ENCODE measurements at places on chromosomes 6 and 20.

DNA sequence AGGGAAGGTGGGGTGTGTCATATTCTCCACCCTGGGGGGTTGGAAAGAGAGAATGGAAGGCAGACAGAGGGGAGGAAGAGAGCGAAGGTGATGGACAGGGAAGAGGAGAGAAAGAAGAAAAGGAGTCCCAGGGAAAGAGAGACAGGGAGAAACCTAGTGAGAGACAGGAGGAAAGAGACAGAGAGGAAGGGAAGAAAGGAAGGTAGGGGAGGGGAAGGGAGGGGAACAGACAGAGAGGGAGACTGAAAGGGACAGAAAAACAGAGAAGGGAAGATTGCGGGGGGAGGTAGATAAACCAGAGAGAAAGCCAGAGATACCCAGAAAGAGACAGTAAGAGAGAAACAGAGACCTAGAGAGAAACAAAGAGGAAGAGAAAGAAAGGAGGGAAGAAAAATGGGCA is 88.4 kb downstream of the CDH22 start:
- no peak for DNase-seq

GRCh38 chr20:47464380-47465101 is 37.1 kb upstream of the NCOA3 start:
- DNase-seq, result no peak

- DNase-seq, result no peak
These were observed 501.8 kb downstream of the HACE1 start for GRCh38 chr6:104357928-104358327.

DNA sequence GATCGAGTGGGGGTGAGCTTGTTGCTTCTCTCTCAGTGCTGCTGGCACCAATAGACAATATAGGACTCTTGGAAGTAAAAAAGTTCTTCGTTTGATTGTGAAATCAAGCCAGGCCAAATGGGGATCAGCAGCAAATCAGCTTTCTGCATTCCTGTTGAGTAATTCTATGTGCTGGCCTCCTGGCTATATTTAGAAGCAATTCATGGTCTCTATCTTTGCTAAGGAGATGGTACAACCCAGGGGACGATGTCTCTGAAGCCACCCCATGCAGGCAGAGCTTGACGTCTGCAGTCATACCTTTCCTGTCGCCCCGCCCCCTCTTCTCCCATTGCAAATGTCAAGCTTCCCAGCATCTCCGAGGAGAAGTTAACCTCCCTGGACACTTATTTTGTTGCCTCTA is 199.1 kb downstream of the SCP2D1 start:
- DNase-seq, result no peak

- DNase-seq, result no peak
These were observed at the start of gene TMEM239 for GRCh38 chr20:2816030-2816582. TSS of gene TMEM239 (plus strand) at chr20:2816364. CDS start at chr20:2816555, 191 bp downstream.

- no peak for DNase-seq
These were observed 690.7 kb downstream of the DOK5 start for GRCh38 chr20:55166063-55166462.

DNA sequence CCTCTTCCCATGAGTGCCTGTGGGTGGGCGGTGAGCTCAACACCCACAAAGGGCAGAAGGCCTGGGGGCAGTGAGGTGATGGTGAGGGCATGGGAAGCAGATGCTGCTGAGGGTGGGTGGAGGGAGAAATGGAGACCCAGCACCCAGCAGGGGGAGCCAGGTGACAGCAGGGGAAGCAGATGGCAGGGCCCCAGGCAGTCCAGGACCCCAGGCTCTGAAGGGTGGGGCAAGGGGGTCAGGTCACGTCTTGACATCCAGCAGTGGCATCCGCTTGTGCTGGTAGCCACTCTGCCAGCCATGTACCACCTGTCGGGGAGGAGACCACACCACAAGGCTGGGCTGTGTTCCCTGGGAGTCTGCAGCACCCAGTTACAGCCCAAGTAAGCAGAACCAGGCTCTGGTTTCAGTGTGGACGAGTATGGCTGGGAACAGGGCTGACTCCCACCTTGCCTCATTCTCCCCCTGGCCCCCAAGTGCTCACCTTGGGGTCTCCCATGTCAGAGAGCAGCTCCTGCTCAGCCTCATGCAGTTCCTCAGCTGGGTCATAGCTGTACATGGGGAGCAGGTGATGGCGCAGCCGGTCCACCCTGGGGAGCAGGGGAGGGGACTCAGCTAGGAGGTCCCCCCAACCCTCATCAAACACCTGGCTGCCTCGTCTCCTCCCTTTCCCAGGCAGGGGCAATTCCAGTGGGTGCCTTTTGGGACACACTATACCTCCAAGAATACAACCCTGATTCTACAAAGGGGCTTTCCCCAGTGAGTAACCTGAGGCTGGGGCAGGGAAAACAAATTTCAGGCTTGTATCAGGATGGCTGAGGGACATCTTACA is 2.0 kb downstream of the SMIM29 start:
- DNase-seq, result no peak

- DNase-seq, result no peak
These were observed 1.3 kb downstream of the DIDO1 start for GRCh38 chr20:62925076-62925419.

DNA sequence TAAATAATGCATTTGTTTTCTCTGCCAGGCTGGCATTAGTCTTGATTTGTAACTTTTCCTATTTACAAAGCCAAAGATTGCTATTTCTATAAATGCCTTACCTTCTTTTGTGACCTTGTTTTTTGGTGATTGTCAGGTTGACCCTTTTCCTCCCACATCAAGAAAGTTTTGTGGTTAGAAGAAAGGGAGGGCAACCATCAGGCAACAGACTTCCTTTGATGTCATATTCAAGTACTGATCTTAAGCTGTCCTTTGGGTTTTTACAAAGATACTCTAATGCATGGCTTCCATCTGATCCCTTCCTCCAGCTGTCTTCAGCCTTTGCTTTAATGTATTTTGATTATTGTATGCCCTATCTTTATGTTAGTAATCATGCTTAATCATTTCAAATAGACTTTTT is 23.9 kb downstream of the RNF217 start:
- DNase-seq, result no peak

- no peak for DNase-seq
These were observed 29.9 kb downstream of the HS3ST5 start for GRCh38 chr6:114312931-114313330.

- DNase-seq, result no peak
These were observed 258.8 kb downstream of the GMPR start for GRCh38 chr6:16496991-16497801.

- DNase-seq, result no peak
These were observed 252.8 kb upstream of the MMS22L start for GRCh38 chr6:97535800-97536199.

DNA sequence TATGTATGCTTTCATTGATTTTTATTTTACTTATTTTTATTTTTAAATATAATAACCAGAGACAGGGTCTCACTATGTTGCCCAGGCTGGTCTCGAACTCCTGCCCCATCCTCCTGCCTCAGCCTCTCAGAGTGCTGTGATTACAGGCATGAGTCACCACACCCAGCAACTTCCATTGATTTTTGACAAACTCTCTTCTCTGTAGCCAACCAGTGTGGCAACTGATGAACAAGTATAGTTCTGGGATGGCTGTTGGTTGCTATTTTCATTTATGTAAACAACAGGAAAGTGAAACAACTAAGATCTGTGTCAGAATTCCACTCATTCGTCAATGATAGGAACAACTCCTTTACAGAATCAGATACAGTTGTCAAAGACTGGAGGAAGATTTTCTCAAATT is 356.7 kb upstream of the JARID2 start:
- no peak for DNase-seq

DNA sequence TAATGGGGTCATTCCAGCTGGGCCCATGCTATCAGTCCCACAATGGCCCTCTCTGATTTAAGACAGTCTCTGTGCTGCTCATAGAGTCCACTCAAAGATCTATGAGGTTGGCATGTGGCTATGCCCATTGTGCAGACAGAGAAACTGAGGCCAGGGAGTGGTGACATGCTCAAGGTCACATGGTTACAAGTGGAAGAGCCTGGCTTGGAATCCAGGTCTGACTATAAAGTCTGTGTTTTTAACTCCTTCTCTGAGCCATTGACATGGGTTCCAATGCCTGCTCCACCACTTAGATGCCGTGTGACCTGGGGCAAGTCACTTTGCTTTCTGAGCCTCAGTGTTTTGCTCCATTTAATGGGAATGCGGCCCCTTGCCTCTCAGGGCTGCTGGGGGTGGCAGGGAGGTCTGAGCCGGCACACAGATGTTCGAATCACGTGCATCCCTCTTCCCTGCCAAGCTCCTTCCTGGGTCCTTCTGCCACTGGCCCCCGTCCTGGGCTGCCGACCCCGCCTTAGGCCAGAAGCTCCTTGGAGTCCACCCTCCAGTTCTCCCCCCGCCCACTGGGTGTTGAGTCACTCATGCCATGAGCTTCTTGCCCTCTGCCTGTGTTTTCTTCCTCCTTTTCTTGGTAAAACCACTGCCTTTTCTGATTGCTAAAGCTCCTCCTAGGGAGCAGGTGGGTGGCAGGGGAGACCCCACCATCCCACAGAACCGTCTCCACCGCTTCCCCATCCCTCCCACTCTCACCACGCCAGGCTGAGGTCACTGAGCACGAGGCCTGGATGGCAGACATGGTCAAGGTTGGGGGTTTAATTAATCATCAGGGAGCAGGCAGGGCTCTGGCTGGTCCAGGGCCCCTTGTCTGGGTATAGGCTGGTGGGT is 35.7 kb downstream of the CEBPB start:
- no peak for DNase-seq

DNA sequence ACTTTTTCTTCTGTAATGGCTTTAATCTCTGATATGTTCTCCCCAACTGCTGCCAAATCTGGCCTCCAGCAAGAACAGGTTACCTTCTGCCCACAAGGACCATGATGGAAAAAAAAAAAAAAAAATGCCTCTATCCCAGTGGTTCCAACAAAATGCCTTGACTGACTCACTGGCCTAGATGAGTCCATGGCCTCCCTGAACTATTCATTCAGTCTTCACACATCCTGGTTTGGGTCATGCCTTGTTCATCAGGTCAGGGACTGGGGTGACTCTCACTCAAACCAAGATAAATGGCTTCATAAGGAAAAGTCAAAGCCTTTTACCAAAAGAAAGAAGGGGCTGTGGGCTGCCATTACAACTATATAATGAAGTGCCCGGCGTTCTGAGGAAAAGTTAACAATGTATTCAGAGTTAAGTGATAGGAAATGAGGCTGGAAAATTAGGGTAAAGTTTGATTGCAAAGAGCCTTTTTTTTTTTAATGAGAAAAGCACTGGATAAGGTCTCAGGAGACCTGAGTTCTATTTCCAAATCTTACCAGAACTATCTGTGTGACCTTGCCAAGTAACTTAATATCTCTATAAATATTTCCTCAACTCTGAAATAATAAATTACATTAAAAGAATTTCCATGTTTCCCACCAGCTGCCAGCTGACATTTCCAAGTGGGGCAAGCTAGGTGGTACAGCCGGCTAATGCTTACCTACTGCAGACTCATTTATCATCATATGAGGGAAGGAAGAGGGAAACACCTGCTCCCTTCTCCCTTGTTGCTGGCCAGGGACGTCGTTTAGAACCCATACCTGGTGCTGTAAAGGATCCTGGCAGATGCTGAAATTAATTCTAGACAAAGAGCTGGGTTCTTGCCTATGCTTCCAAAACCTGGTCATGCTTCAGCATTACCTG is 380.0 kb upstream of the MARCKS start:
- DNase-seq, result no peak

DNA sequence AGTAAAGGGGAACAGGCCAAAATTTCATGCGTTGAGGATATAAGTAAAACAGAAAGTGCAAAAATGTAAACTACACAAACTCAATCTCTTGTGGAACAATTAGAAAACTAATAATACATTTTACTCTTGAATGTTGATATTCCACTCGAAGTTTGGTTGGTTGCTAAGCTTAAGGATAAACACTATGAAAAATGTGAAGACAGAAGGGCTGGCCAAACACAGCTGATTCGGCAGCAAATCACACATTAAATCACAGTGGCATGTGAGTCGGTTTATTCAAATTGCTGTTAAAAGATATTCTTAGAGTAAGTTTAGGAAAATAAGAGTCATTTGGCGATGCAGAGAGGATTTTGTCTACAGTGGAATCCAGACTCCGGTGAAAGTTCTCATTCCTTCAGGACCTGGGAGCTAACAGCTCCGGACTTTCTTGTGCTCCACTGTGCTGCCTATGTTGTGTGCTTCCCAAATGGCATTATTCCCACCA is 1.4 kb upstream of the EPM2A start:
- DNase-seq, result no peak

GRCh38 chr6:75079589-75079988 is 126.3 kb downstream of the COL12A1 start:
- no peak for DNase-seq

DNA sequence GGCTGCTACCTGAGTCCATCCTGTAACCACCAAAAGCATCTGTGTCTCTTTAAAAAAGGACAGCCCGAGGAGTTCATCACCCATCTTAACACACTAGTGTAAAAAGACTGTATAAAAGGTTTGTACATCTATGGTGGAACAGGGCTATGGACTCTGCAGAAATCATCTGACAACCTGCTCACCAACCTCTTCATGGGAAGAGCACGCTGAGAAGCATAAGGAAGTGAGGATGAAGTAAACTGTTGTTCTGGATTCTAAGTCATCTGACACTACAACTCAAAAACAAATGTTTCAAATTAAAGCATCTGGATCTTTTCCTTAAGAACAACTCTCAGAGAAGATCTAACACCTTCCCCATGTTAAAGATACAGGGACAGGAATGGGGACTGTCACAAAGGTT is 5.4 kb downstream of the IFNGR1 start:
- DNase-seq, result no peak

GRCh38 chr6:73030791-73031782 is 194.2 kb downstream of the KHDC1L start:
- DNase-seq, result no peak

DNA sequence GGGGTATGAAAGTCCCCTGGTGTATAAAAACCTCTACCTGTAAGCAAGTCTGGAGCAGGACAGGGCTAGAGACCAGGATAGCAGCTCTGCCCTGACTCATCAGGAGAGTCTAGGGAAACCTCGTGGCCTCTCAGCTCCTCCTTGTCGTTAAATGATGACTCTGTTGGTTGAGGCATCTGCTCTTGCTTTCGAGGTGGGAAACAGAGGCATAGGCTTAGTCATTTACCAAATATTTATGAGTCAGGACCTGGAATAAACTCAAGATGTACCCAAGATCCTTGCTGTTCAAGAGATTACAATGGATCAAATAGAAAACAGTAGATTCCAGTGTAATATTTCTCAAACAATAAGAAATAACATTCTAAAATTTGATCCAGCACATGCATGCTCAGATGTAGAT is 5.5 kb downstream of the MANBAL start:
- no peak for DNase-seq

DNA sequence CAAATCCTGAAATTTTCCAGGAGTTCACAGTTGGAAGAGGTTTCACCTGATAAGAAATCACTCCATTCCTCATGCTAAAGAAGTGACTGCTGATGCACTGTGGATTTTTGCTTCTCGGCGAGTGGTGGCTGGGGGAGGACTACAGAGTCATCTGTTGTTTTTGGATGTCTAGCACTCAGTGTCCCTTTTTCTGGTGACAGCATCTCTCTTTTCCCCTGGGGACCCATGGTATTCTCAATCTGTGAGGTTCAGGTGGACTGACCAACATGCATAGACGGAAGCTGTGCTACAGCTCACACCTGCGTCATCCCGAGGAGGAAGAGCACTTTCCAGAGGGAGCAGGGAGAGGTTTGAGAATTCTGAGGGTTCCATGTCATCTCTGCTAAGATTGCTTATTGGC is 42.7 kb upstream of the ZNF831 start:
- DNase-seq, result no peak
